Dermis blood vessel endothelial cell (primary cell): ENCODE measurements at places on chromosomes 2 and 18. TPM values are rescaled to one million over a fixed set of nuclear protein-coding genes. Genes with fewer than 3 reads are reported as not detected.

- no peak for DNase-seq
Measured at GRCh38 chr2:70959851-70960832, 18.3 kb upstream of the ANKRD53 start.

- DNase-seq, result no peak
Measured at GRCh38 chr18:68186039-68186438, 528.9 kb downstream of the TMX3 start.

DNA sequence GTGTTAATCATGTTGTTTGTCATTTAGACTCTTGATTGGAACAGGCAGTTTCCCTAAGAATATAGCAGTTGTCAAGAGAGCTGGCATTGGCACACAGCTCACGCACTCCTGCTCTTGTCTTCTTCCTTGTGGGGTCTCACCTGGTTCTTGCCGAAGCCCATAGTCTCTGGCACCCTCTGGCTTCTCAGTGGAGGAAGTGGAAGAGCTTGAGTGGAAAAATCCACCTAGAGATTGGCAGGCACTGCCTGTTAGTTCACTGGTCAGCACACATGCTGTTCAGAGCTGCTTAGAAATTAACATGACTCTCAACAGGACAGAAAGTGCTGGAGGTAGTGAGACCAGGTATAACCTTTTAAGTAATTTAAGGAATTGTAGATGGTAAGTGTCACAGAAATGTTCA lies 28.3 kb downstream of the SCTR start:
- no peak for DNase-seq

GRCh38 chr2:121382744-121383143 lies 97.7 kb upstream of the TFCP2L1 start:
- no peak for DNase-seq

- DNase-seq, result peak; percentile 86
Measured at GRCh38 chr2:158753641-158754611, 41.2 kb upstream of the DAPL1 start.

GRCh38 chr2:12048550-12048949 lies 302.1 kb downstream of the LPIN1 start:
- DNase-seq, result peak; percentile 31

- DNase-seq, result peak; percentile 49
Measured at GRCh38 chr2:25161055-25161781, 7.2 kb downstream of the POMC start.

- no peak for DNase-seq
Measured at GRCh38 chr18:58058720-58059119, 14.7 kb downstream of the NEDD4L start.

GRCh38 chr2:60819155-60819862 lies 62.1 kb upstream of the REL start:
- DNase-seq, result no peak

GRCh38 chr2:54409752-54410151 lies 46.4 kb upstream of the SPTBN1 start:
- DNase-seq, result peak; percentile 37

- DNase-seq, result no peak
Measured at GRCh38 chr2:54954705-54955357, 95.4 kb downstream of the RTN4 start.

- no peak for DNase-seq
Measured at GRCh38 chr2:105593221-105593967, 151.3 kb upstream of the NCK2 start.

- DNase-seq, result no peak
Measured at GRCh38 chr2:97654309-97654708, 8.4 kb downstream of the COX5B start.

GRCh38 chr2:207558079-207558491 lies 28.3 kb downstream of the CREB1 start:
- peak; percentile 22 for DNase-seq

GRCh38 chr18:59303006-59303405 lies 15.4 kb downstream of the CPLX4 start:
- DNase-seq, result no peak

DNA sequence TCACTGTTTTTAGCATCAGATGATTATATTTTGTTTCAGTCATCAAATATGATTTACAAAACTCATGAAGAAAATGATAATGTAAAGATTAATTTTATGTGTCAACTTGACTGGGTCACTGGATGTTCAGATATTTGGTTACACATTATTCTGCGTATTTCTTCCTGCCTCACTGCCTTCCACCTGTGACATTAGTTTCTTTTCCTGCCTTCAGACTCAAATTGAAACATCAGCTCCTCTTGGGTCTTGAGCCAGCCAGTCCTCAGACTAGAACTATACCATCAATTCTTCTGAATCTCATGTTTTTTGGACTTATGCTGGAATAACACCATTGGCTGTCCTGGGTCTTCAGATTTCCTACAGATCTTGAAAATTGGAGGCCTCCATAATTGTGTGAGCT lies 96.7 kb downstream of the ZNF385B start:
- DNase-seq, result no peak

DNA sequence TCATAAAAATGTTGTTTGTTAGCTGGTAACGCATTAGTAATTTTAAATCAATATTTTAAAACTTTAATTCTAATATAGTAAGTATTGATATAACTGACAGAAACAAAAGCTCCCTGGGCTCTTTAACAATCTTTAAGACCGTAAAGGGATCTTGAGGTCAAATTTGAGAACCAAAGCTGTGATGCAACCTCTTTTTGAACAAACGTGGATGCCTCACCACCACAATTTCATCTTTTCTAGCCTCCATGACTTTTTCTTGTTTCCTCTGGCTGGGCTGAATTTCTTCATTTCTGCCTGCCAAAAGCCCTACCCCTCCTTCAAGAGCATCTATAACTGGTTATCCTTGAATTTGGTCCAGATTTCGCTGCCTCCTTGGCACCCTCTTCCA lies 563 bp upstream of the POLE4 start:
- DNase-seq, result no peak

DNA sequence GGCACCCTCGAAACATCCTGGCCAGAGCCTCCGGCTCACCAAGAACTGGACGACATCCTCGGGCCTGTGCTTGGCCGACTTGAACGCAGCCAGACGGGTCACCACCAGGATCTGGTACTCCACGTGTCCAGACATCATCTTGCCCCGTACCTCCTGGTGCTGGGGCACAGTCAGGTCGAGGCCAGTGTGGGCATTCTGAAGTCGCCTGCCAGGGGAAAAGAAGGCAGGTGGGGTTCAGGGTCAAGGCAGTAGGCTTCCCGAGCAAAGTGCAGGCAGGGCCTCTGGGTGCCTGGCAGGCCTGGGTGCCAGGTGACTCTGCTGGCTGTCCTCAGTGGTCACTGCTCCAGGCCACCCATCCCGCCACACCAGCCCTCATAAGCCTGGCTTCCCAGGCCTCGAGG lies 5.6 kb downstream of the HS1BP3 start:
- DNase-seq, result no peak

- peak; percentile 64 for DNase-seq
Measured at GRCh38 chr2:239824046-239824694, 201.0 kb downstream of the NDUFA10 start.

DNA sequence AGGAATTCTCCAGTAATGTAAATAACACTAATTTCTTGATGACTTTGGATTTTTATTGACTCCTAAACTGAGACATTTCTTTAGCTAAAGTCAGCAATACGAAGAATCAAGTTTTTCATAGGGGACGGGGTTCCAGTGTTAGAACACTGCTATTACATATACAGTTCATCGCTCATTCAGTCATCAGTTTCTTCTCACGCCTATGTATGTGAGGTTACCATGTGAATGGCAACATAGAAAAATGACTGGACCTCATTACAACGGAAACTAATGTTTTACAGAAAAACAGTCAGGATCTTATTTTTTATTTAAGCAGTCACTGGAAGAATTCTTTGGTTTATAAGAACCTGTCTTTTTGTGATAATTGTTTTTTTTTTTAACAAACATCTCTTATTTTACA lies 56.4 kb downstream of the THADA start:
- DNase-seq, result no peak

DNA sequence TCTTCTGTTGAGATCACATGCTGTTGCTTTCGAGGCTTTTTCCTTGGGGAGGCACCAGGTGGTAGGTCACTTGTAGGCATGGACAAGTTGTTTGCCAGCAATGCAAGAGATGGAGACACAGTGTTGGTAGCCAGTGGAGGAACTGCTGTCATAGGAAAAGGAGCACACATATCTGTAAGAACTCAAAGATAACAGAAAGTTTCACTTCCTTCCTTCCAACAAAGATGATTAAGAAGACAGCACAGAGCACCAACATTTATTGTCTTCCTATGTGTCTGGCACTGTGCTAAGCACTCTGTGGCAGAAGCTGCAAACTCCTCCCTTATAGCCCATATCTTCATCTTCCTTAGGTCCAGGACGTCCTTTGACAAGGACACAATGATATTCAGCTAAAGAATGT lies 64.5 kb upstream of the AMMECR1L start:
- no peak for DNase-seq

DNA sequence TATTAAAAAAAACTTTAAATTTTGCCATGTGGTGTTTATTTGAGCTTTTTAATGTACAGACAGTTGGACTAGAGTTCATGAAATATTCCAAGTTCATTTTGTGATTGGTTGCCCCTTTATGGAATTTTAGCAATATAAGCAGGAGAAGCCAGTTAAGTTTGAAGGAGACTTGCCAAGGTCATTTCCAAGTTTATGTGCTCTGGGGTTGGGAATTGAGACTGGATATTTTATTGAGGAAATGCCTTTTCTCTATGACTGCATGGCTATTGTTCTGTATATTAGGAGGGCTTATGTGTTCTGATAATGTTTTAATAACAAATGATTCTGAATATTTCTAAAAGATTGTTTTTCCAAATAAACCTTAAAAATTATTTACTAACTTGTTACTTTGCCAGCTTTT lies 67.0 kb upstream of the TCF4 start:
- DNase-seq, result peak; percentile 47

DNA sequence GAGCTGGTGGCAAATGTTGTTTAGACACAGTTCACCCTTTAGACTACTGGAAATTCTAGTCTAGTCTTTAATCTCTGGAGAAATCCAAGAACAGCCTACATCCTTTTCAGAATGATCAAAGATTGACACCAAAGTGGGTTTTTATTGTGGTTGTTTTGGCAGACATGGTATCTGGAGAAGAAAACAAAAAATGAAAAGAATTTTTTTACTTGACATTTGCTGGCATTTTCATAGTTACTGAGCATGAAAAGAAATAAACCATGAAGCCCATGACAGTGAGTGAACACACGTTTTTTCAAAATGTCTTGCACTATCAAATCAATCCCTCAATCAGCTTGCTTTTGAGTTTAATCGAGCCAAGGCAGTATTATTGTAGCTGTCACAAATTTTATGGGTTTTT lies 125.3 kb downstream of the CCBE1 start:
- DNase-seq, result no peak

- DNase-seq, result no peak
Measured at GRCh38 chr18:62522178-62522503, 684 bp upstream of the ZCCHC2 start.

DNA sequence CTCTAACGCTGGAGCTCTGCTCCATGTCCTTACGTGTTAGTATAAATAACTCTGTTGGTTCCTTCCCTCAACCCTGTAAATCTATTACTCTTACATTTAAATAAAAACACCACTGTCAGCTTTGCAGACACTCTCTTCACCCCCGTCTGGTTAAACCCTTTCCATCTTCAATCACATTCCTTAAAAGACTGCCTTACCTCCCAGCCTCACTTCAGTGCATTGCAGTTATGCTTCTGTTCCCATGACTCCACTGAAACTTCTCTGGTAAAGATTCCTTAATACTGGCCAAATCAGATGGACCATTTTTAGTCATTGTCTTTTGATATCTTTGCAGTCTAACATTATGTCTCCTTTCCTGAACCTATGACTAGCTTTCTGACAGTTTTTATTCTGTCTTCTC lies 61.7 kb downstream of the EML4 start:
- no peak for DNase-seq

- DNase-seq, result no peak
Measured at GRCh38 chr2:11617984-11618707, 51.8 kb downstream of the NTSR2 start.

- peak; percentile 93 for DNase-seq
Measured at GRCh38 chr2:10659898-10660568, 29.7 kb downstream of the NOL10 start.

- DNase-seq, result no peak
Measured at GRCh38 chr2:26710743-26711456, 18.4 kb downstream of the KCNK3 start.

DNA sequence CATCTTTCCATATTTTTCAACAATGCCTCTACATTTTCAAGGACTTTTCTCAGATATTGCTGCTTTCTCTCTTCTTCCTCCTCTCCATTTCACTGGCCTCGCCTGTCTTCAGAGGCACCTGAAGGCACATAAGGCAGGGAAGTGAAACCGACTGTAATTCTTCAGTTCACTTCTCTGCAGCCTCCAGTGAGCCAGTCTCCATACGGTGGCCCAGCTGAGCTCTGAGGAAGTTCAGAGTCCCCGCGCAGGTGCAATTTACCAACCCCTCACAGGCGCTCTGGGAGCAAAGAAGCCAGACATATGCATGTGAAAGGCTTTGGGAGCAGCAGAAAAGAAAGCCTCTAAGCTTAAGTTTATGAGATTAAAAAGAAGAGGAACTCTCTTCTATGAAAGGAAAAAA lies 12.4 kb downstream of the KLHL14 start:
- no peak for DNase-seq

DNA sequence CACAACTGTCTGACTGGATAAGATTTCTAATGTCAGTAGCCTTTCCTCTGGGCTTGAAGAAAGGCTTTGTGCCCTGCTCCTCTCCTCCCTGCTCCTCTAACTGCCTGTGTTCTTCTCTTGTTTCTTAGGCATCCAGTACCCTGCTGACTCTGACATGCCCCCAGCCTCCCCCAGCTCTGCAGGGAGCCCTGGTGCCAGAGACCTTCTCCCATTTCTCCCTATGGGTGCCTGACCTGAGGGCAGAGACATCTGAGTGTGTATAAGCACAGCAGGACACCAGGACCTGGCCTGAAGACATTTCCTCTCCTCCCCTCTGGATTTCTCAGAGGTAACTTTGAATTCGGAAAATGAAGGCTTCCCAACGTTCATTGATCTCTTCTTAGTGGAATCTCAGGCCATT lies 23.6 kb downstream of the RNF144A start:
- DNase-seq, result no peak

MPPE1 gene
- total RNA-seq, result 14.6 and 15.6 TPM in 2 replicates

CHST9 gene
- total RNA-seq, result under 0.01 and 0.34 TPM in 2 replicates

SERPINB4 gene
- total RNA-seq, result not detected in 2 replicates

PLCD4 gene
- total RNA-seq, result 1.7 and 4.7 TPM in 2 replicates

CNTNAP5 gene
- not detected in 2 replicates for total RNA-seq

ADAM23 gene
- total RNA-seq, result 0.85 and 3.4 TPM in 2 replicates

ANKRD62 gene
- not detected in 2 replicates for total RNA-seq

SCYGR4 gene
- not detected in 2 replicates for total RNA-seq

MPHOSPH10 gene
- 17.4 and 18.9 TPM in 2 replicates for total RNA-seq

CABYR gene
- total RNA-seq, result 1.0 and 3.1 TPM in 2 replicates

TRABD2A gene
- total RNA-seq, result 0.23 and 1.4 TPM in 2 replicates

CEP192 gene
- 34.0 and 43.6 TPM in 2 replicates for total RNA-seq

RTP5 gene
- total RNA-seq, result not detected in 2 replicates

SLC5A7 gene
- not detected in 2 replicates for total RNA-seq

ERLEC1 gene
- total RNA-seq, result 105 and 114 TPM in 2 replicates

LYG2 gene
- not detected in 2 replicates for total RNA-seq

AQP4 gene
- under 0.01 TPM in 1 of 2 replicates, not detected in the other for total RNA-seq

ONECUT2 gene
- total RNA-seq, result under 0.01 TPM in 2 replicates

PDE1A gene
- total RNA-seq, result 1.4 and 3.0 TPM in 2 replicates
